ENCODE measurements at places on chromosomes 3 and 15. TPM values are rescaled to one million over a fixed set of nuclear protein-coding genes. Genes with fewer than 3 reads are reported as not detected.

PIGZ gene
- total RNA-seq = 0.17 TPM

GOLGA6B gene
- not detected for total RNA-seq

CPNE4 gene
- 0.55 TPM for total RNA-seq

LYZL4 gene
- not detected for total RNA-seq

SCAANT1 gene
- not detected for total RNA-seq

NMNAT3 gene
- total RNA-seq = 2.1 TPM

KCNH8 gene
- not detected for total RNA-seq

IL17RD gene
- 0.29 TPM for total RNA-seq

PLXND1 gene
- total RNA-seq = 10.4 TPM

ACP3 gene
- total RNA-seq = 0.78 TPM

P3H2 gene
- 335 TPM for total RNA-seq

GPR149 gene
- total RNA-seq = not detected

TRIM59 gene
- total RNA-seq = 20.5 TPM

SEMA3B gene
- 4.9 TPM for total RNA-seq

CISH gene
- 0.20 TPM for total RNA-seq

RTP3 gene
- not detected for total RNA-seq

All from NCI-H460 (cell line).